SJSA1 (cell line): ENCODE measurements at places on chromosomes 4 and X. TPM values are rescaled to one million over a fixed set of nuclear protein-coding genes. Genes with fewer than 3 reads are reported as not detected.

PNMA6A gene
- total RNA-seq: not detected in 2 replicates

CSAG2 gene
- total RNA-seq: not detected in 2 replicates

UGT8 gene
- not detected in 2 replicates for total RNA-seq

ABLIM2 gene
- total RNA-seq: 0.13 TPM in 1 of 2 replicates, not detected in the other

FAAH2 gene
- total RNA-seq: not detected in 2 replicates

HPGDS gene
- total RNA-seq: not detected in 2 replicates

AADAT gene
- 7.7 and 8.7 TPM in 2 replicates for total RNA-seq

GAGE12F gene
- not detected in 2 replicates for total RNA-seq

ASB11 gene
- total RNA-seq: not detected in 2 replicates

TMEM150C gene
- 0.06 TPM in 1 of 2 replicates, not detected in the other for total RNA-seq

USP17L19 gene
- total RNA-seq: not detected in 2 replicates

DRD5 gene
- total RNA-seq: not detected in 2 replicates

ARL9 gene
- total RNA-seq: 2.5 and 3.1 TPM in 2 replicates

DNA sequence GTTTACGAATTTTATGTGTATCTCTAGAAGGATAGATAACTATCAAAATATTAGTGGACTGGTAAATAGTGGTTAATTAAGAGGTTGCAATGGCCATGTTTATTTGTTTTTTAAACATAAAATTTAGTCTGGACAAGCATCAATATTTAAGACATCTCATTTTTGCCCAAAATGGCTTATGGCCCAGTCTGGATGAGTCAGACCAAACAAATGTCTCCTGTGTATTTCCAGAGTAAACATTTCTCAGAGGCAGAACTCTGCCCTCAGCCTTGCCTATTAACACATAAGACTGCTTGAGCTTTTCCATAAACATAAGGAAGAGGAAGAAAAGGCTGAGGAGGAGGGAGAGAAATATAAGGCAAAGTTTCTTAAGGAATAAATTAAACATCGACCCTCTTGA is 277.1 kb upstream of the DIAPH2 start:
- no peaks in the 10 kb centered on the region for H3K36me3 ChIP-seq
- no peaks in the 10 kb centered on the region for H3K27me3 ChIP-seq
- peaks cover 5% of the 10 kb centered on the region for H3K4me1 ChIP-seq
- DNase-seq: peak; percentile 14

- H3K4me1 ChIP-seq: no peaks in the 10 kb centered on the region
- no peaks in the 10 kb centered on the region for H3K27me3 ChIP-seq
- H3K36me3 ChIP-seq: peaks cover 40% of the 10 kb centered on the region
- no peak overlapping the region for H3K27ac ChIP-seq
- no peak for DNase-seq
Observed at GRCh38 chr4:3414421-3415279, 27.1 kb upstream of the HGFAC start.

DNA sequence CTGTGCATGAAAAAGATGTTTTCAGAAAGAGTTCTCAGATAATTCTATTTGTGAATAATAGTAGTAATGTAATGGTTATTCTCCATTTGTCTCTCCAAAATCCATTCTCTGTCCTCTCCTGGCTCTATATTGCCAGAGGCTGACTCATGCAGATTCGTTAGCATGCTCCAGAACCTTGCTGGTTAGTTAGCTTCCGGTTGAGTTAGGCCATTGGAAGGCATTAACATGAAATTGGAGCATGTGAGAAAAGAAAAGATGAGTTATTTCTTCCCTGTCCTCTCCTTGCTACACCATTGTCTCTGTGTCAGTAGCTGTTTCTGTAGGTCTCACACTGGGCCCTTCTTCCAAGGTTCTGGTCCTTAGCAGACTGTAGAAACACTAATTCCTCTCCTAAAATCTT is 23.5 kb upstream of the PRDM8 start:
- no peak overlapping the region for H3K27ac ChIP-seq
- no peaks in the 10 kb centered on the region for H3K27me3 ChIP-seq
- H3K4me1 ChIP-seq: peaks cover 10% of the 10 kb centered on the region; the same call in 1 of the 2 replicates
- no peak overlapping the region for H3K4me3 ChIP-seq

DNA sequence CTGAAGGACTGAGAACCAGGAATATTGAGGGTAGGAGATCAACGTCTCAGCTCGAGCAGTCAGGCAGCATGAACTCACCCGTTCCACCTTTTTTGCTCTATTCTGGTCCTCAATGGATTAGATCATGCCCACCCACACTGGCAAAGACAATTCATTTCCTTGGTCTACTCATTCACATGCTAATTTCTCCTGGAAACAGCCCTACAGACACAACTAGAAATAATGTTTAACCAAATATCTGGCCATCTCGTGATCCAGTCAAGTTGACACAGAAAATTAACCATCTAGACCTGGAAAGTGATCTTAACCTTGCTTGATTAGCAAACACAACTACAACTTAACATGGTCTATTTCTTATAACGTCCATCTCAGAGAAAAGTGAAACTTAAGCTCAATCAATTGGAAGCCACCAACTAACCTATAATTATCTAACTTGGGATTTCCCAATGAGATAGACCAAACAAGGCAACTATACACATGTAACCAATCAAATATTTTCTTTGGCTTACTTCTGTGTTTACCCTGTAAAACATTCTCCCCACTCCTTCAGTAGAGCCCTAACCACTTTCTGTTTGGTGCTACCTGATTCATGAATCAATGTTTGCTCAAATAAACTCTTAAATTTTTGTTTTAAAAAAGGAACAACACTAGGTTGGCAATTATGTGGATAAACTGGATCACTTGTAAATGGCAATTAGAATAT is 69.7 kb upstream of the MAMLD1 start:
- DNase-seq: no peak
- H3K36me3 ChIP-seq: no peaks in the 10 kb centered on the region
- no peak overlapping the region for H3K27ac ChIP-seq

- no peaks in the 10 kb centered on the region for H3K36me3 ChIP-seq
- no peaks in the 10 kb centered on the region for H3K27me3 ChIP-seq
- no peaks in the 10 kb centered on the region for H3K4me1 ChIP-seq
- no peak for DNase-seq
- no peak overlapping the region for H3K4me3 ChIP-seq
Observed at GRCh38 chrX:28590396-28590795, 3.1 kb downstream of the IL1RAPL1 start.

- H3K4me3 ChIP-seq: no peak overlapping the region
- H3K4me1 ChIP-seq: no peaks in the 10 kb centered on the region
- H3K36me3 ChIP-seq: no peaks in the 10 kb centered on the region
- no peak for DNase-seq
- no peak overlapping the region for H3K27ac ChIP-seq
Observed at GRCh38 chrX:22758807-22759481, 240.8 kb upstream of the DDX53 start.

DNA sequence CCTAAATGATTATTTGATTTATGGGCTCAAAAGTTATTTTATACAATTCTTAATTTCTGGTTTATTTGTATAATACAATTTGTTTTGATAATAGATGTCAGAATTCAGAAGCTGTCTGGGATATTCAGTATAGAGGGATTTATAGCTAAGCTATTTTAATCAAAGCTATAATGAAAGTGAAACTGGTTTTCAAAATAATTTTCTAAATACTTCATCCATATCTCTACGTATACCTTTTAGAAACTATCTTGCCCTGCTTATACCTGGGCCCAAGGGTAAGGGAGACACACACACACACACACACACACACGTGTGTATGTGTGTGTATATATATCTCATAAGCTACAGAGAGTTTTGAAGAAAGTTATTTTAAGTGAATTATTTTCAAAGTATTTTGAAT is 2.9 kb downstream of the TMEM131L start:
- no peak for DNase-seq
- H3K27me3 ChIP-seq: no peaks in the 10 kb centered on the region
- no peak overlapping the region for H3K4me3 ChIP-seq
- H3K36me3 ChIP-seq: no peaks in the 10 kb centered on the region
- H3K4me1 ChIP-seq: peaks cover 27% of the 10 kb centered on the region

DNA sequence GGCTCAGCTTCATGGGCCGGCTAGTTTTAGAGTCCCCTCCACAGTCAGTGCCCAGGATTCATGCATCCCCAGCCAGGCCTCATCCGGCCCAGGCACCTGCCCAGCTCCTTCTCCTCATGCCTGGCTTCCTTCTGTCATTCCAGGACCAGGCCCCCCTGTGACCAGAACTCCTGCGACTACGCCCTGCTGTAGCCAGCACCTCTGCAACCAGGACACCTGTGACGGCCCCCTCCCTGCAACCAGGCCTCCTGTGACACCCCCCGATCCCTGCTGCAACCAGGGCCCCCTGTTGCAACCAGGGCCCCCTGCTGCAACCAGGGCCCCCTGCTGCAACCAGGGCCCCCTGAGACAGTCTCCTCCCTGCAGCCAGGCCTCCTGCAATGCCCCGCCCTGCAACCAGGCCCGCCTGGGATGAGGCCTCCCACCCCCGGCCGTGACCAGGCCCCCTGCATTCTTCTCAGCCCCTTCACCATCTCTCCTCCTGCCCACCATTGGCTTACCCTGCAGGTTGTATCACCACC is 46.8 kb downstream of the HTRA3 start:
- H3K4me3 ChIP-seq: no peak overlapping the region
- DNase-seq: no peak
- H3K36me3 ChIP-seq: no peaks in the 10 kb centered on the region
- no peaks in the 10 kb centered on the region for H3K27me3 ChIP-seq

- H3K27me3 ChIP-seq: no peaks in the 10 kb centered on the region
- H3K27ac ChIP-seq: no peak overlapping the region
- no peaks in the 10 kb centered on the region for H3K4me1 ChIP-seq
- no peak overlapping the region for H3K4me3 ChIP-seq
- DNase-seq: no peak
Observed at GRCh38 chrX:107699616-107700015, 71.3 kb downstream of the PRPS1 start.

- H3K27ac ChIP-seq: no peak overlapping the region
- H3K4me1 ChIP-seq: no peaks in the 10 kb centered on the region
- H3K4me3 ChIP-seq: no peak overlapping the region
- no peaks in the 10 kb centered on the region for H3K36me3 ChIP-seq
- no peaks in the 10 kb centered on the region for H3K27me3 ChIP-seq
- no peak for DNase-seq
Observed at GRCh38 chr4:48681856-48682255, 98.2 kb downstream of the FRYL start.

DNA sequence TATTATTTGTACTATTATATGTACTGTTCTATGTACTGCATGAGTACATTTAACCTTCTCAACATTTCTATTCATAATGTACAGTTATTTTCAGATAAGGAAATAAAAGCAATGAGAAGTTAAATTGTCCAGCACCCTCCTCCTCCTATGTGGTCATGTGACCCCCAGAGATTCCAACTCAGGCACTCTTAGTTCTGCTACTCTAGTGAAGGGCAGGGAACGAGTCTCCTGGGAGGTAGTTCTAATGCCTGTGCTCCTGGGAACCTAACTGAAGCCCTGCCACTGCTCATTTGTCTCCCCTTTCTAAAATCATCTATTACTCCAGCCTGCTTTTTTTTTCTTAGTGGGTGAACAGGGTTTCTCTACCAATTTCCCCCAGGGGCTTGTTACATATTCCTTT is 105.9 kb upstream of the GPRIN3 start:
- no peak for DNase-seq
- H3K36me3 ChIP-seq: no peaks in the 10 kb centered on the region
- no peak overlapping the region for H3K27ac ChIP-seq
- H3K4me3 ChIP-seq: no peak overlapping the region

DNA sequence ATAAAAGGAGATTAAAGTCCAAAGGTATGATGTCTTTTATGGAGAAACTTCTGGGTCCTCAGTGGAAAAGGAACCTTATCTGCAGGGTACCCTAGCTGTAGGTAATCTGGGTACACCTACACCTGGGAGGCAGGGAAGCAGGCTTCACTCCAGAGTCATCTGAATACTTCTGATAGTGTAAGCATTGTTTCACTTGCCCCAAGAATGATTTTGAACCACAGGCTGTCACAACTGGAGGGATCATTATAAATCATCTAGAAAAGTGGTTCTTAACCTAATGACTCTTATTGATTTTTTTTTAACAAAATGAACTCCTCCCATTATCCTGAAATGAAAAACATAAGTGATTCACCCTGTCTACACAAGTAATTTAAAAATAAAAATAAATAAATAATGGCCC is 44.0 kb upstream of the STK26 start:
- DNase-seq: no peak
- no peaks in the 10 kb centered on the region for H3K36me3 ChIP-seq
- H3K4me3 ChIP-seq: no peak overlapping the region
- no peak overlapping the region for H3K27ac ChIP-seq

DNA sequence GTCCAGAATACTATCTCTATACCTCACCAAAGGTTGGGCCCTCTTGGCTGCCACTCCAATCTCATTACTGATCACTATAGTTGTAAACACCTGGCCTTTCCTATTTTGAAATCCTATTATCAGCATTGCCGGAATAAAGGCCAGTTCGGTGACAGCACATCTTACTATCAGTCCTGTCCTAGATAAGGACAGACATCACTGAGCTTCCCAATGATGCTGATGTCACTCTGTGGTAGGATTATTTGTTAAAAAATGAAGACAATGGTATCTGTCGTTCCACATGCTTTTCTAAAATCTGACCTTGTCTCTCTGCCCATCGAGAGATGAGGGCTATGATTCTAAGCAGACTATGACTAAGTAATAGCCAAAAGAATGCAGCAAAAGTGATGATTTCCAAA is 260.4 kb downstream of the PDGFC start:
- DNase-seq: no peak
- H3K27me3 ChIP-seq: no peaks in the 10 kb centered on the region
- H3K4me1 ChIP-seq: peaks cover 37% of the 10 kb centered on the region

- no peaks in the 10 kb centered on the region for H3K4me1 ChIP-seq
- no peak for DNase-seq
- H3K4me3 ChIP-seq: no peak overlapping the region
- H3K27ac ChIP-seq: no peak overlapping the region
Observed at GRCh38 chr4:152281211-152281610, 254.7 kb downstream of the FBXW7 start.

GRCh38 chr4:33302321-33302720 is 2582.2 kb downstream of the PCDH7 start:
- no peaks in the 10 kb centered on the region for H3K27me3 ChIP-seq
- no peaks in the 10 kb centered on the region for H3K4me1 ChIP-seq
- no peaks in the 10 kb centered on the region for H3K36me3 ChIP-seq
- H3K27ac ChIP-seq: no peak overlapping the region

DNA sequence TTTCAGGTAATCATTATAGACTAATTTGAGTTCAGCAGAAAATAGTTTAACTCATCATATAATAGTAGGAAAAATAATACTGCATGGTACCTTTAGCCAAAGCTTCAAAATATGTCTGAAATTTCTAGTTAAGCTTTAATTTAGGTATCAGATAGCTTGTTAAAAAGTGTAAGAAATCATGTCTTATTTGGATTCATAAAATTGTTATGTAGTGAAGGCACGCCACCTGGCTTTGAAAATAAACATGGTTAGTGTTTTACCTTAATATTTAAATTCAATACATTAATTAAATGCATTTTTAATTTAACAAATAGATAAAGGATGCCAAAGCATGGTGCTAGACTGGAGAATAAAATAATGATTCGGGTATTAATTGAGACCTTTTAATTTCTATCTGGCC is 211.4 kb downstream of the FSTL5 start:
- no peaks in the 10 kb centered on the region for H3K27me3 ChIP-seq
- DNase-seq: no peak
- H3K4me1 ChIP-seq: no peaks in the 10 kb centered on the region
- no peak overlapping the region for H3K4me3 ChIP-seq
- no peaks in the 10 kb centered on the region for H3K36me3 ChIP-seq
- no peak overlapping the region for H3K27ac ChIP-seq
